ENCODE measurements at places on chromosomes 4 and X.
A peak's percentile ranks its signal among the peaks of the same experiment; 100 is the strongest.

GRCh38 chrX:31847773-31848172 is 775.9 kb upstream of the FTHL17 start:
- DNase-seq: no peak

GRCh38 chrX:41733939-41734338 is 10.0 kb downstream of the GPR82 start:
- peak; percentile 26 for DNase-seq

DNA sequence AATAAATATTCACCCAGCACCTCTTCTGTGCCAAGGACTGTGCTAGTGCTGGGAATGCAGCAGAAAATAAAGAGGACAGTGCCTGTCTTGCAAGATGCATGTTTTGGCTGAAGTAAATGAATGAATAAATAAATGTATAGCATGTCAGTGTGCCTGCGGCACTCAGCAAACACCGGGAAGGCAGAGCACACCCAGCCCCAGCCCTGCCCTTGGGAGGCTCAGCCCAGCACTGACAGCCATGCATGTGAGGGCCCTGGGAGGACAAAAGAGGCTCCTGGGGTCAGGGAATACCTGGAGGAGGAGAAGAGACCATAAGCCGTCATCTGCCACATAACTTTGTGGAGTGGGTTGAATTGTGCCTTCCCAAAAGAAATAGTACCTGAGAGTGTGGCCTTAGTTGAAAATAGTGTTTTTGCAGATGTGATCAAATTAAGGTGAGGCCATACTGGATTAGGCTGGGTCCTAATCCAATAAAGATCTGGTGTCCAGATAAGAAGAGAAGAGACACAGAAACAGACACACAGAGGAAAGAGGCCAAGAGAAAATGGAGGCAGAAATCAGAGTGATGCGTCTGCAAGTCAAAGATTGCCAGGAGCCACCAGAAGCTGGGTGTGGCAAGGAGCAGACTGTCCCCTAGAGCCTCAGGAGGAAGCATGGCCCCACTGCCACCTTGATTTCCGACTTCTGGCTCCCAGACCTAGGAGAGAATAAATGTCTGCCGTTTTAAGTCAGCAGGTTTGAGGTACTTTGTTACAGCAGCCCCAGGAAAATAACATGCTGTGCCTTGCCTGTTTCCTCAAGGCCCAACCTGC is 16.3 kb downstream of the C4orf50 start:
- no peak for DNase-seq

GRCh38 chrX:38287674-38288073 is 39.6 kb downstream of the RPGR start:
- DNase-seq: no peak

- DNase-seq: no peak
Measured at GRCh38 chr4:76016393-76016792, 6.9 kb downstream of the CXCL10 start.

- DNase-seq: no peak
Measured at GRCh38 chr4:123133397-123134050, 211.1 kb upstream of the NUDT6 start.

- DNase-seq: no peak
Measured at GRCh38 chrX:137565318-137565904, 516 bp upstream of the ZIC3 start.

- DNase-seq: no peak
Measured at GRCh38 chr4:7904952-7905915, 34.4 kb downstream of the AFAP1 start.

DNA sequence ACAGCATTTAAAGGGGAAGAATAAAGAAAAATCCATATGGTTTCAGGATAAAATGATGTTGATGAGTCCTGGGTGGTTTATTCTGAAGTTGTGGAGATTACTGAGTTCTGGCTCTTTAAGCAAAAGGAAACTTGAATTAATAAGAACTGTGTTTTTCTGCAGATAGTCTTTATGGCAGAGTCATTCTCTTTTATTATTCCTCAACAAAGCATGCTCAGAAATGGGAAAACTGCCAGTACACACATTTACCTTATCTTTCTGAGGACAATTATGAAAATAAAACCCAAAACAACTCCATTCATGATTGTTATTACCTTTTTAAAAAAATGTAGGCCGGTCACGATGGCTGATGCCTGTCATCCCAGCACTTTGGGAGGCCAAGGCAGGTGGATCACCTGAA is 58.5 kb downstream of the ADD1 start:
- no peak for DNase-seq

- DNase-seq: peak; percentile 4
Measured at GRCh38 chr4:102759831-102760644, 730 bp downstream of the MANBA start.

DNA sequence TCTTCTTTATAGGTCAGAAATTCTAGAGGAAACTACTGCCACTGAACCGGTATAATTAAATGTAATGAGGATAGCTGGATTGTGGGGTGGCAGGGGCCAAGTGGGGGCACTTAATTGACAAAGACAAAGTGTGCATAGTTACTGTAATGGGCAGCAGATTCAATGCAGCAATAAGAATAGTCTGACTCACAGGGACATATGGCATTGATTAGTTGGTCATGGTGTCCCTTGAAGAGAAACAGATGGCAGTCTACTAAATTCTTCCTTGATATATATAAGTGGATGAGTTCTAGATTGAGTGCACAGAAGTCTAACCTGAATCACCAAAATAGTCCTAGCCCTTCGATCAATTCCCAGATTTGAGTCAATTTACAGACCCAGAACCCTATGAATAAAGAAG is 31.6 kb downstream of the ETDC start:
- no peak for DNase-seq

DNA sequence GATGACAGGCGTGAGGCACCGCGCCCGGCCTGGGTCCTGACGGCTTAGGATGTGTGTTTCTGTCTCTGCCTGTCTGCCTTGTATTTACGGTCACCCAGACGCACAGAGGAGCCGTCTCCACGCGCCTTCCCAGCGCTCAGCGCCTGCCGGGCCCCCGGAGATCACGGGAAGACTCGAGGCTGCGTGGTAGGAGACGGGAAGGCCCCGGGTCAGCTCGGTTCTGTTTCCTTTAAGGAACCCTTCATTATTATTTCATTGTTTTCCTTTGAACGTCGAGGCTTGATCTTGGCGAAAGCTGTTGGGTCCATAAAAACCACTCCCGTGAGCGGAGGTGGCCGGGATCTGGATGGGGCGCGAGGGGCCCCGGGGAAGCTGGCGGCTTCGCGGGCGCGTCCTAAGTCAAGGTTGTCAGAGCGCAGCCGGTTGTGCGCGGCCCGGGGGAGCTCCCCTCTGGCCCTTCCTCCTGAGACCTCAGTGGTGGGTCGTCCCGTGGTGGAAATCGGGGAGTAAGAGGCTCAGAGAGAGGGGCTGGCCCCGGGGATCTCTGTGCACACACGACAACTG is 1.3 kb downstream of the SHOX start:
- DNase-seq: no peak

GRCh38 chrX:121802881-121803412 is 755.5 kb downstream of the GLUD2 start:
- DNase-seq: no peak

DNA sequence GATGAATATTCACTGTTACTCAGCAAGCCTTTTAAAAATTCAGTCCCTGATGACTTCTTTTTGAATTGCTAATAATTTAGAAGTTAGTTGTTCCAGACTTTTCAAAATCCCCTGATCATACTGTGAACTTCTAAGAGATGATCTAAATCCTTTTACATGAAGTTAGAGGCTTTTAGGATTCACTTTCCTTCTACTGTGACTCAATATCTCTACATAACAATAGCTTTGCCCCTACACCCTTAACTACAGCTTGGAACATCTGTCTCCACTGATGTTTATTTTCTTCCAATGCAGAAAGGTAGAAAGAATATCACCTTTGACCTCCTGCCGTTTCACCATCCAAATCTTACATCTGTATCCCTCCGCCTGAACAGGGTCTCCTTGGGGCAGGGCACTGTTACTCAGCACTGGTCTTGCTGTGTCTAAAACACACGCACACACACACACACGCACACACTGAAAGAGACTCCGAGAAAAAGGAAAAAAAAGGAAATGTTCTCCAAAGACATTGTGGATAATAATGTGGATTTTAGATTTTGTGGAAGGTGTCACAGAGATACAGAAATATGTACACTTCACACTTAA is 111.6 kb upstream of the GPRIN3 start:
- DNase-seq: no peak
